ENCODE measurements at places on chromosomes 6 and 20.

- DNase-seq: no peak
Measured at GRCh38 chr6:118223316-118223715, 316.3 kb downstream of the SLC35F1 start.

DNA sequence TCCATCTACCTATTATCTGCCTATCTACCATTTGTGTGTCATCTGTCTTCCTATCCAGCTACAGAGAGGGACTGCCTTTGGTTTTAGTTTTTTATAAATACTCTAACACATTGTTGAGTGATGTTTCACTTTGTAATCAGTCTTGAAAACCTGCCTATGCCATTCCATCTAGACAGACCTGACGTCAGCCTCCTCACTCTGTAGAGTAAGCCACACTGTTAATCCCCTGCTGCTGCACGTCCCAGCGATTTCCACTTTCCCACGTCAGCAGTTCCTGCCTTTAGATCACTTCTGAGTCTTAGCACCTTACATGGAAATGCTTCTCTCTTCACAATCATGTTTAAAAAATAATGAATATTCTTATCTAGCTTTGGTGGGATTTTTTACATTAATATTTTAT is 54.8 kb downstream of the PLG start:
- DNase-seq: no peak

DNA sequence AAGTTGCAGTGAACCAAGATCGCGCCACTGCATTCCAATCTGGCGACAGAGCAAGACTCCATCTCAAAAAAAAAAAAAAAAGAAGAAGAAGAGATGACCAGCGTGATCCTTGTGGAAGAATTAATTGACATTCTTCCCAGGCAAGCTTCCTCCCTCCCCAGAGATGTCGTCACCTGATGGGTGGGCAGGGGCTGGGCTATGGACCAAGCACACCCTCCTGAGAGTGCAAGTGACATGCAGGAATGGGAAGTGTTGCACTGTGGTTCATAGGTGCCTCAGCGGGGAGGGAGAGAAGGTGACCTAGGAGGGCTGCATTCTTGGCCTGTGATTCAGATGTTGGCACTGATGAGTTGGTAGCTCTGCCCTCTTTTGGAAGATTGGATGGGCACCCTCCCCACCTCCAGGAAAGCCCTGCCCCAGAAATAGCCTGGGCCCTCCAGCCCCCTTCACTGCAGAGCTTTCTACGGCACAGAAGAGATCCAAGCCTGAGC is 37.8 kb downstream of the TAF8 start:
- DNase-seq: no peak

DNA sequence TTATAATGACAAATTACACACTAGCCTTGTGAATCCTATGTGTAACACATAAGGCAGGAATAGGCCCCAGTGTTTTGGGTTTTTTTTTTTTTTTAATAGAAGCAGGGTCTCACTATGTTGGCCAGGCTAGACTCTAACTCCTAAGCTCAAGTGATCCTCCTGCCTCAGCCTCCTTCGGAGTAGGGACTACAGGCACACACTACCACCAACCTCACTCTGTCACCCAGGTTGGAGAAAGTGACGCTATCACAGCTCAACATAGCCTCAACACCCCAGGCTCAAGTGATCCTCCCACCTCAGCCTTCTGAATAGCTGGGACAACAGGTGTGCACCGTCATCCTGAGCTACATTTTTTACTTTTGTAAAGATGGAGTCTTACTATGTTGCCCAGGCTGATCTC is 205.8 kb upstream of the RREB1 start:
- no peak for DNase-seq

- DNase-seq: no peak
Measured at GRCh38 chr20:57622579-57623381, 2.6 kb upstream of the ZBP1 start.

- DNase-seq: no peak
Measured at GRCh38 chr20:34062570-34063482, 49.2 kb downstream of the EIF2S2 start.

- no peak for DNase-seq
Measured at GRCh38 chr6:26388441-26388840, 5.5 kb downstream of the BTN2A2 start.

- DNase-seq: no peak
Measured at GRCh38 chr6:19795211-19795610, 42.0 kb upstream of the ID4 start.

Data from stimulated activated CD8-positive, alpha-beta memory T cell treated with anti-CD3 and anti-CD28 coated beads, Interleukin-7, amount 100 ng/mL, for 1 hour (primary cell).